Type B pancreatic cell (in vitro differentiated cells): ENCODE measurements at places on chromosomes 16 and 17. TPM values are rescaled to one million over a fixed set of nuclear protein-coding genes. Genes with fewer than 3 reads are reported as not detected.

KRTAP2-3 gene
- 0.98 TPM in 1 of 2 replicates, not detected in the other for total RNA-seq

TEKT5 gene
- total RNA-seq = 0.41 and 0.52 TPM in 2 replicates

E2F4 gene
- 68.8 and 84.5 TPM in 2 replicates for total RNA-seq

MEFV gene
- 0.19 TPM in 1 of 2 replicates, not detected in the other for total RNA-seq

CTRB1 gene
- total RNA-seq = not detected in 2 replicates

DNA sequence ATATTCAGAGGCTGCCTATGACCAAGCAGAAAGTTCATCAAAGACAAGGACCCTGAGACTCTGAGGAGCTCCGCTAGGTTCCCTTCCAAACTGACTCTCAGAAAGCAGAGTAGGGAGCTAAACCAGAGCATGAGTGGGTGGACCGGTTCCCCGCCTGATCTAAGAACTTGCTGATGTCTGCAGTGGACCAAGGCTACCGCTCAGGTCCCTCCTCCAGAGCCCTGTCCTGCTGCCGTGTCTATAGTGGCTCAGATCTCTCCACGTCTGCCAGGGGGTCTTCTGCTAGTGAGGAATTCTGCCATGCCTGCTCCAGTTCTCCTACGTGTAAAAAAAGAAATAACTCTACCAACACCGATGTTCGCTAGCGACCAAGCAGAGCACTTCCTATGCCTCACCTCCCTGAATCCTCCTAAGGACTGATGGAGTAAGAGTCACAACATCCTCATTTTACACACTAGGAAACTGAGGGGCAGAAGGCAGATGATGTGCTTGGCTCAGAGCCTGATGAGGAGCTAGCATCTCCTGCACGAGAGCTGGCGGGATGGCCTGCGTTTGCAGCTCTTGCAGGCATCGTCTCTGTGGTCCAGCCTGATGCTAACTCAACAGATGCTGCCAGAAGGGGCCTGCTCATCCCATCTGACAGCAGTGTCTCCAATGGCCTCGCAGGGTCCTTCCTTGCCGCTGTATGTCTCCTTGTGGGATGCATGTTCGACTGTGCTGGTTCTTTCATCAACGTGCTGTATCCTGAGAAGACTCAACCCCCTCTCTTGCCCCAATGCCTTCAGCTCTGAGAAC is 265.5 kb downstream of the C16orf95 start:
- no peak for DNase-seq

DNA sequence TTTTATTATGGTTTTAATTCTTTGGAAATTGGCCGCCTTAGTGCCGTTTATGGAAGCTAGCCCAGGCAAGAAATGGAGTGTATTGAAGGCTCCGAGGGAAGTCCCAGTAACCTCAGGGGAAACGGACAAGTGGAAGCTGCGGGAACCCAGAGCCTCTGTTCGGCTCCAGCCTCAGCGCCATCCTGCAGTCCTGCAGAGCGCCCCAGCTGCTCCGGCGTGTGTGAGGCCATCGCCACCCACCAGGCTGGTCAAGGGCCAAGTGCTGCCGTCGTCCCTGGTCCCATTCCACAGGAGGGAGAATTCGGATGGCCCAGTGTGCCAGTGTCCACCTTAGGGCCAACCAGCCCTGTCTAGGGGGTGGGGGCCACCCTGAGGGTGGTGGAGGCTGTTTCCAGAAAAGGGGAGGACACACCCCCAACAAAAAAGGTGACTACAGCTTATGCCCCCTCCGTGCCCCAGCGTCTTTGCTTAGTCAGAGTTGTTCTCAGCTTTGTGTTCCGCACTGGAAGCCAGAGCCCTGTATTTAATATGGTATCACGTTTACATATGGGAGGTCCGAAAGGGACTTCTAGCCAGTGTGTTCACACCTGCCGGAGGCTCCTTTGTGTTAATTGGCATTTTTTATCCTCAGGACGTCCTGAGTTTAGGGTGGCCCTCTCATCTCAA is 13.0 kb downstream of the MGRN1 start:
- DNase-seq = no peak

GRCh38 chr16:20931066-20931600 is 30.6 kb downstream of the LYRM1 start:
- DNase-seq = no peak

- no peak for DNase-seq
These were observed 62.5 kb downstream of the CA10 start for GRCh38 chr17:52096056-52096455.

DNA sequence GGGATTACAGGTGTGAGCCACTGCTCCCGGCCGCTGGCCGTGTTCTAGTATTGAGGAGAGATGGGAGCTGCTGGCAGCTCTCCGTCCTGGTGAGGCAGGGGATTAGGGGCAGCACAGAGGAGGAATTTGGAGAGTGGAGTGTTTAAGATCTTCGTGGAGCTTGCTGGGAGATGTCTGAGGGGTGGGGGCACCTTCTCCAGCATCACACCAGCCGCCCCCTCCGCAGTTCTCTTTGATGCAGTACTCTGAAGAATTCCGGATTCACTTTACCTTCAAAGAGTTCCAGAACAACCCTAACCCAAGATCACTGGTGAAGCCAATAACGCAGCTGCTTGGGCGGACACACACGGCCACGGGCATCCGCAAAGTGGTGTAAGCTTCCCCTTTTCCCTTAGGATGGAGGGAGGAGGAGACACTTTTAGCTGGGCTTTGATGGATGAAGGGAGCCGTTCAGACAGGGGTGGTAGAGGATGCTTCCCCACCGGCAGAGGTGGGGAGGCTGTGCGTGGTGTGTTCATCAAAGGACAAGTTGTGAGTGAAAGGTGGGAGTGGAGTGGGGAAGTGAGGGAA is 11.9 kb downstream of the ITGAM start:
- DNase-seq = peak; percentile 52

GRCh38 chr17:70024253-70024652 is 50.8 kb upstream of the KCNJ16 start:
- DNase-seq = no peak

DNA sequence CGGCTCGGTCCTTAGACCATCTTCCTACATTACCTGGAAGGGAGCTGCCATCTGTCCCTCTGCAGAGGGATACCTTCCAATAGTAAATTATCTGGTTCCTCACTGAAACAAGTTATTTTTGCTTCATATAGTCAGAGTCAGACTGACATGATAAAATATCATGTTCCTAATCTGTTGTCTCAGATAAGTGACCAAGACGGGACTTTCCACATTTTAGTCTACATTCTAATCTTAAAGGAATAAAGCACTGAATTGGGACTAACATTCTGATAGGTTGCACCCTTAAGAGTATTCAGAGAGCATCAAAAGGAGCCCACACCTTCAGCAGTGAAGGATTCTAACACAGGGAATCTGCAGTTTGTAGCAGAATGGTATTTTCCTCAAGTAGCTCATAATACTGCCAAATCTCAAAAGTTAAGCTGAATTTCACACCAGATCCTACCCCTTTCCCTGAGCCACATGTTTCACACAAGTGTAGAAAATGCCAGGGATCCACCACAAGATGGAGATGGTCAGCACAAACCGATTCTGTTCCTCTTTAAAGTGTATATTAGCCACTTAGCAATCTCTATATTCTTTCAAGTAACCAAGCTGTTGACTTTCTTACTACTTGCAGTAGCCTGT is 13.4 kb downstream of the GINS2 start:
- no peak for DNase-seq

DNA sequence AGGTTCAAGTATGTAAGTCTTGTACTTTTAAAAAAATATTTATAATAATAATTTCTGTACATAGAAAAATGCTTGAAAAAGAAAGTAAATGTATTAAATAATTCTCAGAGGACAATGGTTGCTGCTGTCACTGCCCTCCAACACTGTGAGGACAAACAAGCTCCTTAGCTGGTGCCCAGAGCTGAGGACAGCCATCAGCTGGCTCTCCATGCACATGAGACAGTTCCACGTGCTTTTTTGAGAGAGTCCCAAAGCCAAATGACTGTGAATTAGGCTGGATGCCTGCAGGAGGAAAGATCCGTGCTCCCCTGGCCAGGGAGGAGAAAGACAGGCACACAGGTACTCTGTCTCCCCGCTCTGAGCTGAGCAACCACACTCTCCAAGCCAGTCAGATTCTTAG is 115.5 kb upstream of the IRX5 start:
- no peak for DNase-seq

DNA sequence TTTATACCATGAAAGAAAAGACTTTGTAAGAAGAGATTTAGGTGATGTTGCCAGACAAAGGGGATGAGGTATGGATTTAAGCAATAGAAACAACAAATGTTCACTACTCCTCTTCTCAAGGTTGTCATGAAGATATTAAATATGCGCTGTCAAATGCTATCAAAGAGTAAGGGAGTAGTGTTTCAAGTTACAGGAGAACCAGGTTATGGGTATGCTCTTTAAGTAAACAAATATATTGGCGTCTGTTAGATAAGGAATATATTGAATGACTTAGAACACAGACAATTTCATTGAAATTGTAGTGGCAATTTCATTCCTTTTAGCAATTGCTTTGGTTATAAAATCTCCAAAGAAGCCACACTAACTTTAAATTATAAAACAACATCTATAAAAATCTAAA is 229.0 kb downstream of the FTO start:
- DNase-seq = no peak

DNA sequence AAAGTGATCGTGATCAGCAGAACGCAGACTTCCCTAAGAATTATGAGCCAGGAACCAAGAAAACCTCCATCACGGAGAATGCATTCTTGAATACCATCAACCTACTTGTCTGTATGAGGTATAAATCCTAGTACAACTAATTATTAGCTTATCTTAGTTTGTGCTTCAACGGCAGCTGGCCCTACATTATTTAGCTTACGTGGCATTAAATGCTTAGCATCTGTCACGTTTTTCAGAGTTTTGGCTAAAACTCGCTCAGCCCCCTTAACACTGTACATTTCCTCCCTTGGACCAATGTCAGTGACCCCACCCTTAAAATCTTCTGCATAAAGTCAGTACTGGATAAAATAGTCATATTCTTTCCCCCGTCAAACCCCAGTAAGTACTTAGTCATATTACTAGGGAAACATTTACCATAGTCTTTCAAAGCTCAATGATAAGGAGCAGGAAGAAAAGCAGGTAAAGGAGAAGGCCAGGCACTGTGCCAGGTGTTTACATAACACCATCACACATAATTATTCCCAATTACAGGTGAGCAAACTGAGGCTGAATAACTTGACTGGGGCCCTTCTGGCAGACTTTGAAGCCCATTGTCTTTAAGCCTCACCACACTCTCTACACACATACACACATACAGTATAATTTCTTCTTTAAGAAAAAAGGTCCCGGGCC is 16.6 kb upstream of the TXNDC11 start:
- no peak for DNase-seq

- no peak for DNase-seq
These were observed 9.7 kb upstream of the BAHCC1 start for GRCh38 chr17:81385320-81386111.

GRCh38 chr17:71114911-71115668 is 945.8 kb downstream of the KCNJ2 start:
- no peak for DNase-seq

DNA sequence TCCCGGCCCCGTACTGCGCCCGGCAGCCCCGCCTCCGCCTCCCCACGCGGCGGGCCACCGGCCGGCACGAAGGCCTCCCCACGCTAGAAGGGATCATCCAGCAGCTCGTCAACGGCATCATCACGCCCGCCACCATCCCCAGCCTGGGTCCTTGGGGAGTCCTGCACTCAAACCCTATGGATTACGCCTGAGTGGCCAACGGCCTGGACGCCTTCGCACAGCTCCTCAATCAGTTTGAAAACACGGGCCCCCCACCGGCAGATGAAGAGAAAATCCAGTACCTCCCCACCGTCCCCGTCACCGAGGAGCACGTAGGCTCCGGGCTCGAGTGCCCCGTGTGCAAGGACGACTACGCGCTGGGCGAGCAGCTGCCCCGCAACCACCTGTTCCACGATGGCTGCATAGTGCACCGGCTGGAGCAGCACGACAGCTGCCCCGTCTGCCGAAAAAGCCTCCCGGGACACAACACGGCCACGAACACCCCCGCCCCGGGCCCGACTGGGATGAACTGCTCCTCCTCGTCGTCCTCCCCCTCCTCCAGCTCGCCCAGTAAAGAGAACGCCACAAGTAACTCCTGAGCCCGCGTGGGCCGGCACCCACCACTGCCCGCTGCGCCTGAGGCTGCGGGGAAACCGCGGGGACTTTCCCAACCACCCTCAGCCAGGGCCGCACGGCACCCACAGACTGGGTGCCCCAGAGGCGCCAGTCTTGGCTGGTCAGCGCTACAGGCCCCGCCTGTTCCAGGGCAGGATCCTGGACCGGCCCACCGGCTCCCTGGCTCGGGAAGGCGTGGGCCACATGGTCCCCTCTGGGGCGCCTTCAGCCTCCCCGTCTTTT is 39.0 kb upstream of the AKAP1 start:
- no peak for DNase-seq

- no peak for DNase-seq
These were observed 30.3 kb upstream of the VAT1L start for GRCh38 chr16:77758046-77758445.

GRCh38 chr17:45920083-45920482 is 25.7 kb downstream of the MAPT start:
- no peak for DNase-seq

DNA sequence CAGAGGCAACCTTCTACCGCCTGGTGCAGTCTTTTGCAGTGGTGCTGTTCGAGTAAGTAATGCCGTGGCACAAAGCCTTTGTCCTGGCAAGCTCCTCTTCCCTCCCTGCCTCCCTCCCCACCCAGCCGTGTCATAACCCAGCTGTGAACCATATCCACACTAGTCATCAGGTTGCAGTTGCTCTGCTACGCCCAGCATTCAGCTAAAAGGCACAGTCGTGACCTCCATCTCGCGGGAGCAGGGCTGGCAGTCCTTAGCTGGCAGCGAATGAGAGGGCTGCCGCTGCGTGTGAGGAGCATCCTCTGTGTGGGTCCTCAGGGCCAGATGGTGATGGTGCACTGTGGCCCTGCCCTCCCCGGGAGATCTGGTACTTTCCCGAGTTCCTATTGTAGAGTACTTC is 39.3 kb downstream of the CIBAR2 start:
- no peak for DNase-seq

GRCh38 chr17:80603396-80603795 is 58.8 kb downstream of the RPTOR start:
- no peak for DNase-seq

DNA sequence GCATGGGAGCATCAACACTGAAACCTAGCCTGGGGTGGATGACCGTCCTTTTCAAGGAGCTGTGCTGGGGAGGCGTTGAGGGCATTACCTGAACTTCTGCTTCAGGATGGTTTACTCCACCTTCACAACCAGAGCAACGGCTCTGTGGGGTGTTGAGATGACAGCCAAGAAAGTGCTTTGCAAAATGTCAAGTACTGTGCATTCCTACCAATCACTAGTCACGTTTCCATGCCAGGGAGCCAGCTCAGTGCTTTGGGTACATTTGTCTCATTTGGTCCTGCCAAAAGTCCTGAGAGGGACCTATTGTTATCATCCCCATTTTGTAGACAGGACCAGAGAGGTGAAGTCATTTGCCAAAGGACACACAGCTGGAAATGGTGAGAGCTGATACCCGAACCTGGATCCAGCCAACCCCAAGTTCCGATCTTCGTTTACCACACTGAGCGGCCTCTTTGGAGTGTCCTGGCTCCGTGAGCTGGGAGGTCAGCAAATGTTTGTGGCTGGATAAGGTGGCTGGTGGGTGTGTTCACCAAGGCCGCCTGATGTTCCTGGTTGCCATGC is 61.6 kb downstream of the IRF8 start:
- no peak for DNase-seq

GRCh38 chr16:68833251-68833650 is 10.1 kb upstream of the TANGO6 start:
- DNase-seq = no peak
